ENCODE measurements at places on chromosomes 4 and X. TPM values are rescaled to one million over a fixed set of nuclear protein-coding genes. Genes with fewer than 3 reads are reported as not detected.

NAT8L gene
- 14.7 TPM for total RNA-seq

ARHGAP24 gene
- total RNA-seq: 0.37 TPM

ARX gene
- total RNA-seq: 0.24 TPM

PDGFRA gene
- 6.8 TPM for total RNA-seq

VCX3A gene
- total RNA-seq: 0.28 TPM

SHROOM2 gene
- 15.3 TPM for total RNA-seq

SPANXN4 gene
- not detected for total RNA-seq

EGFL6 gene
- total RNA-seq: 0.75 TPM

OPRPN gene
- not detected for total RNA-seq

LUZP4 gene
- total RNA-seq: not detected

ADGRG2 gene
- 6.8 TPM for total RNA-seq

HTR2C gene
- 1.3 TPM for total RNA-seq

SH3BP2 gene
- 37.6 TPM for total RNA-seq

AIFM1 gene
- total RNA-seq: 43.7 TPM
